ENCODE measurements at places on chromosomes 13 and 19. TPM values are rescaled to one million over a fixed set of nuclear protein-coding genes. Genes with fewer than 3 reads are reported as not detected.

DNA sequence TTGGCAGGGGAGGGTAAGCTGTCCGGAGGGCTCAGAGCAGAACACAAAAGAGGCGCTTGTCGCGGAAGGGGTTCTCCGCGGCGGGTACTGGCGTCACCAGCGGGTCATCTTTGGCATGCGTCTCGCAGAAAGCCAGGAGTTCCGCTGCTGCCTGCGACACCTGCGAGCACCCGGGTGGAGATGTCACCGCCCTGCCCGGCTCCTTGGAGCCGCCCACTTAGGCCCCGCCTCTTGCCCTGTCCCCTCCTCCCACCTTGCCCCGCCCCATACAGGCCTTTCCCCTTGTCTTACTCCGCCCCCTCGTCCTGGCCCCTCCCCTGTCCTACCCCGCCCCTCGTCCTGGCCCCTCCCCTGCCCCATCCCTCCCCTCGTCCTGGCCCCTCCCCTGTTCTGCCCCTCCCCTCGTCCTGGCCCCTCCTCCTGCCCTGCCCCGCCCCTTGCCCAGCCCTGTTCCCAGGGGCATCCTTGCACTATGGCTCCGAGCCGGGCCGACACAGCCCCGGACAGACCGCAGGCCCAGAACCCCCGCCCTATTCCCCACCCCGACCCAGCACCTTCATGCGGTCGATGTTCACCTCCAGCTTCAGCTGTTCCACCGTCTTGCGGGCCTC, 1.9 kb downstream of the GNG8 start:
- peaks cover 33% of the 10 kb centered on the region for H3K27me3 ChIP-seq
- peak overlapping the region; percentile 60 for H3K4me3 ChIP-seq
- no peak overlapping the region for H3K27ac ChIP-seq

Gene KDM4B
- 61.4 TPM for total RNA-seq

- no peaks in the 10 kb centered on the region for H3K36me3 ChIP-seq
- no peaks in the 10 kb centered on the region for H3K27me3 ChIP-seq
- H3K4me1 ChIP-seq: peaks cover 15% of the 10 kb centered on the region
- H3K4me3 ChIP-seq: no peak overlapping the region
- DNase-seq: no peak
- no peak overlapping the region for H3K27ac ChIP-seq
Measured at GRCh38 chr19:44725251-44725650, 23.3 kb upstream of the BCL3 start.

Gene CLDN10
- total RNA-seq: not detected

DNA sequence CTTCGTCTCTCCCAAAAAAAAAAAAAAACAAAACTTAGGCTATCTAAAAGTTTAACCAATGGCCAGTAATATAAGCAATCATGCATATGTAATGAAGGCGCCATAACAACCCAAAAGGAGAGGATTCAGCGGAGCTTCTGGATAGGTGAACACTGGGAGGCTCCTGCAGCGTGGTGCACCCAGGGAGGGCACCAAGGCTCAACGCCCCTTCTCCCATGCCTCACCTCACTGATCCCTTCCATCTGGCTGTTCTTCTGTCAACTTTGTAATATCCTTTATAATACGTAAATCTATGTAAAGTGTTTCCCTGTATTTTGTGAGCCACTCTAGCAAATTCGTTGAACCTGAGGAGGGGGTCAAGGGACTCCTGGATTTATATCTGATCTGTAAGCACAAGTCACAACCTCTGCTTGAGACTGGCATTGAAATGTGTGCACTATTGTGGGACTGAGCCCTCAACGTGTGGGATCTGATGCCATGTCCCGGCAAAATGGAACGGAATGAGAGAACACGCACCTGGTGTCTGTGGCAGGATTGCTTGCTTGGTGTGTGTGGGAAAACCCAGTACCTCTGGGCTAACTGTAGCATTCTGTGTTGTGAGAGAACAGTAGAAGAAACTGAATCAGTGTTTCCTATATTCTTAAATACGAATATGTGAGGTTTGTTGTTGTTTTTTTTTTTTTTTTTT, 521 bp upstream of the ZNF665 start:
- no peaks in the 10 kb centered on the region for H3K27me3 ChIP-seq
- peaks cover 5% of the 10 kb centered on the region for H3K4me1 ChIP-seq
- no peak overlapping the region for H3K27ac ChIP-seq
- H3K4me3 ChIP-seq: peak overlapping the region; percentile 56

GRCh38 chr13:61777271-61777670, 361.6 kb upstream of the PCDH20 start:
- no peak for DNase-seq
- no peaks in the 10 kb centered on the region for H3K4me1 ChIP-seq
- no peaks in the 10 kb centered on the region for H3K36me3 ChIP-seq
- H3K27me3 ChIP-seq: no peaks in the 10 kb centered on the region

- no peak for DNase-seq
- no peaks in the 10 kb centered on the region for H3K4me1 ChIP-seq
- no peaks in the 10 kb centered on the region for H3K27me3 ChIP-seq
- H3K36me3 ChIP-seq: no peaks in the 10 kb centered on the region
Measured at GRCh38 chr13:34926508-34926907, 15.6 kb upstream of the NBEA start.

- no peaks in the 10 kb centered on the region for H3K4me1 ChIP-seq
- H3K4me3 ChIP-seq: no peak overlapping the region
- H3K27me3 ChIP-seq: no peaks in the 10 kb centered on the region
- no peak overlapping the region for H3K27ac ChIP-seq
Measured at GRCh38 chr13:113519556-113519955, 29.0 kb upstream of the DCUN1D2 start.

DNA sequence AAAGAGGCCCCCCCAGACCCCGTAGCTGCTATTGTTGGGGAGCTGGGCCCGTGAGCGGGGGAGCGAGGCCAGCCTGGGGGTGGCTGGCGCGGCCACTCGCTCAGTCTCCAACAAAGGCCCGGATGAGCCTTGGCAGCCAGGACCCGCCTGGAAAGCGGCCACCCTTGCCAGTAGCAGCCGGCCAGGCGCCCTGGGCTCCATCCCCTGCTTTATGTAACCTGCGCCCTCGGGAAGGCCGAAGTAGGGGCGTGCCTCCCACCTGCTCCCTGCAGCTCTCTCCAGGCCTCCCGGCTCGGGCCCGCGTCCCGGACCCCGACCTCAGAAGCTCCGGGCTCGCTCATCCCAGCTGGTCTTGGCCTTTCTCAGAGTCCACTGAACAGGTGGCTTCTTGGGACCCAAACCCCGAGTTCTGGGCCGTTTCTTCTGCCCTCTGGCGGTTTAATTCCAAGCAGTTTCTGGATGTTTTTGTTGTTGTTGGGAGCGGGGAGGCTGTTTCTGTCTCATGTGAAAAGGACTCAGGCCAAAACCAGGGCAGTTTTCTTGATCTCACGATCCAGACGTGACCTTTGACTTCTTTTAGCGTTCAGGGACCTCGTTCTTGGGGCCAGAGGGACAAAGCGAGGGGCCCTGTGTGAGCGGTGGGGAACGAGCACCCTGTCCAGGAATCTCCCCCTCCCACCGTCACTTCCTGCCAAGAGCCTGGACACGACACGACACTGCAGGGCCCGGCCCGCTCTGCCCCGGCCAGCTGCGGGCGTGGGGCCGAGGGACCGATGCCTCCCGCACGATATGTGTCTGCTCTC, 1.2 kb downstream of the CDC34 start:
- H3K36me3 ChIP-seq: no peaks in the 10 kb centered on the region
- peak overlapping the region; percentile 92 for H3K4me3 ChIP-seq
- H3K4me1 ChIP-seq: peaks cover 32% of the 10 kb centered on the region
- H3K27ac ChIP-seq: peak overlapping the region; percentile 90
- H3K27me3 ChIP-seq: no peaks in the 10 kb centered on the region
- peak; percentile 58 for DNase-seq

Gene HCN2
- not detected for total RNA-seq

GRCh38 chr19:14775869-14776586, 2.3 kb downstream of the ADGRE2 start:
- DNase-seq: no peak
- H3K36me3 ChIP-seq: no peaks in the 10 kb centered on the region
- H3K27ac ChIP-seq: no peak overlapping the region

- H3K4me3 ChIP-seq: peak overlapping the region; percentile 59
- no peaks in the 10 kb centered on the region for H3K36me3 ChIP-seq
- DNase-seq: peak; percentile 36
- H3K27ac ChIP-seq: peak overlapping the region; percentile 83
Measured at GRCh38 chr19:50333737-50334617, 4.8 kb upstream of the KCNC3 start.

GRCh38 chr13:42116225-42116624, 67.8 kb downstream of the DGKH start:
- H3K27me3 ChIP-seq: no peaks in the 10 kb centered on the region
- peaks cover 5% of the 10 kb centered on the region for H3K4me1 ChIP-seq
- no peak overlapping the region for H3K27ac ChIP-seq
- no peaks in the 10 kb centered on the region for H3K36me3 ChIP-seq
- no peak overlapping the region for H3K4me3 ChIP-seq
- DNase-seq: no peak

- peaks cover 25% of the 10 kb centered on the region for H3K4me1 ChIP-seq
- no peak overlapping the region for H3K27ac ChIP-seq
- no peak for DNase-seq
- H3K36me3 ChIP-seq: no peaks in the 10 kb centered on the region
- H3K27me3 ChIP-seq: no peaks in the 10 kb centered on the region
Measured at GRCh38 chr13:40472427-40473220, 193.8 kb downstream of the FOXO1 start.

Gene CNN2
- total RNA-seq: 5.3 TPM

DNA sequence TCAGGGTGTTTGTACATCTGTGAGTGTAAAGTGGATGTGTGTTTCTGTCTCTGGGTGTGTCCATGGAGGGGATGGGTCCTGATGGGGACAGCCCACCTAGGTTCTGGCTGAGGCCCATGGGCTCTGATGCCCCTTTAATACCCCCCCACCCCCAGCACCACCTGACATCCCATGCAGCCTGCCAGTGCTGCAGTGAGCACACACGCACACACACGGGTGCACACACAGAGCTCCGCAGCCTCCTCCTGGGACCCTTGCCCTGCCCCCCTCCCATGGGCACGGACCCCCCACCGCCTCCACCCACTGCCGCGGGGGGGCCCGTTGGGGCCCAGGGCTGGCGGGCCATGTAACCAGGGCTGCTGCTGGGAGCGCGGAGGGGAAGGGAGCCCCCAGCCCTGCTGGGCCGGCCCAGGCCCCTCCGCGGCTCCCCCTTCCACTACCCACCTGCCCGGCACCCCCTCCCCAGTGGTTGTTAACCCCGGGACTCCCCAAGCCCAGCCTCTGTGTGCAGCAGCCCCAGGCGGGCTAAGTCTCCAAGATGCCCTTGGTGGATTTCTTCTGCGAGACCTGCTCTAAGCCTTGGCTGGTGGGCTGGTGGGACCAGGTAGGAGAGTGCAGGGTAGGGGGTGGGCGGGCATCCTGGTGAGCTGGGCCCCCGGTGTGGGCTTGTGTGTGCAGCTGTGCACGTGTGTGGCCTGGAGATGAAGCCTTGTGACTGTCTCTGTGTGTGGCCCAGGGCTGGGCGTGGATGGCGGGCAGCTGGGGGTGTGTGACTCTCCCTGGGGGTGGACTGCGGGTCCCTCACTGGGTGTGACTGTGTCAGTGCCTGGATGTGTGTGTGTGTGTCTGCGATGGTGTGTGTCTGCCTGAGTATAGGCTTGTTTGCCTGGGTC, 32.6 kb downstream of the PDE4A start:
- H3K27me3 ChIP-seq: no peaks in the 10 kb centered on the region
- no peak overlapping the region for H3K4me3 ChIP-seq
- no peaks in the 10 kb centered on the region for H3K4me1 ChIP-seq
- no peaks in the 10 kb centered on the region for H3K36me3 ChIP-seq
- no peak overlapping the region for H3K27ac ChIP-seq

DNA sequence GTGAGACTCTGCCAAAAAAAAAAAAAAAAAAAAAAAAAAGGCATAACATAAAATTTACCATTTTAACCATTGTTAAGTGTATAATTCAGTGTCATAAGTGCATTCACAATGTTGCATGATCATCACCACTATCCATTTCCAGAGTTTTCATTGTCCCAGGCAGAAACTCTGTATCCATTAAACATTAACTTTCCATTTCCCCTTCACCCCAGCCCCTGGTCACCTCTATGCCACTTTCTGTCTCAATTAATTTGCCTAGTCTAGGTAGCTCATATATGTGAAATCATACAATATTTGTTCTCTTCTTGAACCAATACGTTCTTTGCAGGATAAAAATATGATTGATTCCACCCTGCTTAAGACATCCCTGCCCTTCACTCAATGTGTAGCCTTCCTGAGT, 31.0 kb upstream of the VWA8 start:
- DNase-seq: no peak
- H3K36me3 ChIP-seq: no peaks in the 10 kb centered on the region
- H3K27ac ChIP-seq: no peak overlapping the region
- H3K4me3 ChIP-seq: no peak overlapping the region
- no peaks in the 10 kb centered on the region for H3K4me1 ChIP-seq

DNA sequence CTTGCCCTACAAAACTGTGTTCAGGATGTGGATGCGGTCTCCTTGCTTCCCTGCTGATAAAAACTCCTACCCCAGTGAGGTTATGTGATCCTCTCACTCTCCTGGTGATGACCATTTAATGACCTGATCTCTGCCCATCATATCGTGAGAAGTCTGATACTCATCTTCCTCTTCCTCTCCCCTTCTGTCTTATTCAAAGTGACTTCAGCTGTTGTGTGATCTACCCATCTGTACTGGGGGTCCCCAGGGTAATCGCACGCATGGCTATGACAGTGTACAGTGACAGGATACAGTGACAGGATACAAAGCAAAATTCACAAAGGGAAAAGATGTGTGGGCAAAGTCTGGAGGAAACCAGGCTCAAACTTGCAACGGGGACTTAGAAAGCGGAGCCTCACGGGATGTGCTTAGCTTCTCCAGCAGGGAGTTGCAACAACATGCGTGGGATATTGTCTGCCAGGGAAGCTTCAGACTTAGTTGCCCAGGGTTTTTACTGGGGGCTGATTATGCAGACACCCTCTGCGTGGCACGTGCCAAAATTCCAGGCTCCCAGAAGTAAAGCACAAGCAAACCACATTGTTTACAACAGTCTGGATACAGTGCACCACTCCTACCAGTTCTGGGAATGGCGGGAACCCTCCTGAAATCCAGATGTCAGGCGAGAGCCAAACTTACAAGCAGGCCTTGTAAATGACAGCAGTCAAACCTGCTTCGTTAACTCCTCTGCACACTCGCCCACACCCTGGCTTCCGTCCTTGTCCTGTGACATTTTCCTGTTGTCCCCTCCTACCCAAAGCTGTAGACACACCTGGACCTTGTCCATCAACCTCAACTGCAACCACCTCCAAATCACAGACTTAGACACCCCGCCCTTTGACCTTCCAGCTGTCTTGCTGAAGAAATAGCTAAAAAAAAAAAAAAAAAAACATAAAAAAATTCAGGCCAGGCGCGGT, 18.0 kb upstream of the GARRE1 start:
- peaks cover 10% of the 10 kb centered on the region for H3K4me1 ChIP-seq
- H3K36me3 ChIP-seq: no peaks in the 10 kb centered on the region
- H3K27ac ChIP-seq: no peak overlapping the region
- no peak for DNase-seq

Gene CGB1
- total RNA-seq: not detected
